ENCODE measurements at places on chromosomes 11 and 22.
A peak's percentile ranks its signal among the peaks of the same experiment; 100 is the strongest.

DNA sequence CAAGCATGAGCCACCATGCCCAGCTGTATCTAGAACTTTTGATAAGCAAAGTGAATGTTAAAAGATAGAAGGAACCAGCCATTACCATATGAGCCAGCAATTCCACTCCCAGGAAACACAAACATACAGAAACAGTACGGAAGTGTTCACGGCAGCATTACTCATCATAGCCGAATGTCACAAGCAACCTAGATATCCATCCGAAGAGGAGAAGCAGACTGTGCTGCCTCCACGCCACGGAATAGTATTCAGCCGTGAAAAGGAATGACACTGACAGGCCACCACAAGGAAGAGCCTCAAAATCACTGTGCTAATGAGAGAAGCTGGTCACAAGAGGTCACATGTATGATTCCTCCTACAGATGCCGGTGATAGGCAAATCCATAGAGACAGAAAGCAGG lies 17.6 kb upstream of the MGAT3 start:
- DNase-seq = no peak

- no peak for DNase-seq
Measured at GRCh38 chr22:33975841-33976240, 55.6 kb upstream of the LARGE1 start.

DNA sequence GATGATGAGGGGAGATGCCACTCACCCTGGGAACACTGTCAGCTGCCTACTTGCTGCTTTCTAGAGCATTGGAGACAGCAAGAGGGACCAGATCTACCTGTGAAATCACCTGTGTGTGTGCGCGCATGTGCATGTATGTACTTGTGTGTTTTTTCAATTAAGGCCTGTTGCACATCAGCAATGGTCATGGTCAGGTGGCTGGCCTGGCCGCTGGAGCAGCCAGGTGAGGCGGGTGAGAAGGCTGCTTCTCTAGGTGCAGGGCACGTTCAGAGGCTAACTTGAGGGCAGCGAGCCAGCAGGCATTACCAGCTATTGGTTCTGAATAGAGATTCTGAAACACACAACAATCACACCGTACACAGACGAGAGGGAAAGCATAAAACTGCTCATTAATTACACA lies 65.1 kb downstream of the PARVG start:
- no peak for DNase-seq

GRCh38 chr22:22520020-22520656 lies at the start of gene ZNF280A:
Gene ZNF280A (minus strand): TSS chr22:22520270. CDS start chr22:22515630, 4,640 bp downstream.
- DNase-seq = no peak

DNA sequence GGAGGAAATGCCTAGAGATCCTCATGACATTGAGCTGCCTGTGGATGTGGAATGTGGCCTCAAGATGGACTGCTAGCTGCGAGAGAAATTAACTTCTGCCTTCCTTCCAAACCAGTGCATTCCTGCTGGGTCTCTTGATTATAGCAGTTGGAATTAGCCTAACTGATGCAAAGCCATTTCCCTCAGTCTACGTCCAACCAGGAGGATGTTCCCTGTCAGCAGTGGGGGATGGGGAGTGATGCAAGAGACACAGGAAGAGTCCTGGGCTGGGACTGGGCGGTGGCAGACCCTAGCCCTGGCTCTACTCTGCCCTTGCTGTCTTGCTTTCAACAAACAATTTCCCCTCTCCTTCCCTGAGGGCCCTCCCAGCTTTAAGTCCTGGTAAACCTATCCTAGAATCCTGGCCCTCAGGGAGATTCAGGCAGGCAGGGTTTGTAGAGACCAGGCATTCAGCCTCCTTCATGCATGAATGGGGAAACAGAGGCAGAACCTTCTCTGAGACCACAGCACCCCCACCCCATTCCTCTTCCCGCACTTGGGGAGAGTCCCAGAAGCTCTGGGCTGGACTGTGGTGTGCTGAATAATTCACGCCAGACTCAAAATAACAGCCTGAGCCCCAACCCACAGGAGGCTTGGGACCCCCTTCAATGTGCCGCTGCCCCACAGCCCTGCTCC lies 17.0 kb downstream of the C11orf96 start:
- no peak for DNase-seq

- DNase-seq = no peak
Measured at GRCh38 chr11:67233584-67234190, 32.6 kb upstream of the GRK2 start.

GRCh38 chr11:69912161-69912910 lies 93.1 kb upstream of the FGF3 start:
- DNase-seq = no peak

DNA sequence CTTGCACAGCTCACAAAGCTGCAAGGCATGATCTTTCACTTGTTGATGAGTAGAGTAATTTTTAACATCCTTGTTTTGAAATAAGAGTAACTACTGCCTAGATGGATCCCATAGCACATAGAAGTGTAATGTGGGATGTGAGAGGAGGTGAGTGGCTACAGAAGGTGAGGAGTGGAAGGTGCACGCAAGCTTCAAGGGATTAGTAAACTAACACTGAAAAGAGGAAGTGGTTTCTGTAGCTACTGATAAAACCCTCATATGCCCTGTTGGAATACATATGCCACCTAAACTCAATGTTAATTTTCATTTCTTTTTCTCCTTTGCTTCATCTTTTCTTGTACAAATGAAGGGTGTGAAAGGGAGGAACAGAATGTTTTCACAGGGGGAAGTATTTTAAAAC lies 22.0 kb upstream of the CTSC start:
- no peak for DNase-seq

DNA sequence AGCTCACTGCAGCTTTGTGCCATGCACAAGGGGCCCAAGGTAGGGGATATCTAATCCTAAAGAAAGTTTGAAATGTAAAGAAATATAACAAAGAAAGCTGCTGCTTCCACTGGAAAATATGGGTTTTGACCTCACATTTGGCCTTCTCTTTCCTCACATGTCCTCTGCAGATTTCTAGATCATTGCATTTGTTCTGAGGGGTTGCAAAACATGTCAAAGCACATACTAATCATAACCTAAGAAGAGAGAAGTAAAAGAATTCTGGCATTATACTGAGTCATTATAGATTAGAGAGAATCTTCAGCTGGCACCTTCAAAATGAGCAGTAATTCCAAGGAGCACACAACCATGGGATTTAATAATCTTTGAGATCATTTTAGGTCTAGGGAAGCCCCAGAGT lies 92.5 kb upstream of the CHRM4 start:
- DNase-seq = no peak

GRCh38 chr11:59216641-59217564 lies 4.2 kb upstream of the MPEG1 start:
- no peak for DNase-seq

GRCh38 chr11:15563054-15563453 lies 448.3 kb downstream of the INSC start:
- no peak for DNase-seq

DNA sequence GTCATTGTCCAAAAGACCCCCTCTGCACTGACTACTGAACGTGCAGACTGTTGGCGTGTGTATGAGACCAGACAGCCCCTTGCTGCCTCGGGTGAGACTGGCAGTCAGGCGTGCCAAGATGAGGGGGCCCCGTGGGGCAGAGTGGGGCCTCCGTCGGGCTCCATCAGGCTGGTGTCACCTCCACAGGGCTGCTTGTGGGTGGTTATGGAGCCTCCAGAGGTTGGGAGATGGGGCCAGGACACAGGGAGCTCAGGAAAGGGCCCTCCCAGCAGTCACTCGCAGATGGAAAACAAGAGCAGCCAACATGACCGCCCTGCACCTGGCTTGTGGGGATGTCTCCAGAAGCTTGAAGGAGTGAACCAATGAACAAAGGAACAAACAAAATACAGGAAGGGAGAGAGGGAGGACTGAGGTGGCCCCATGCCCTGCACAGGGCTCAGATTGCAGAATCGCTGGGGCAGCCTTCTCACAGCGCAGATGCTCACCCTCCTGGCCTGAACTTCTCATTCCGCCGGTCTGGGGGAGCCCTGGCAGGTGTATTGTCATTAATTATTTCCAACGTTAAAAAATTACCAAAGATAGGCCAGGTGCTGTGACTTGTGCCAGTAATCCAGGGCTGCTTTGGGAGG lies 5.5 kb upstream of the PHLDA2 start:
- DNase-seq = no peak

- no peak for DNase-seq
Measured at GRCh38 chr22:30843245-30843644, 125.3 kb downstream of the MORC2 start.

- no peak for DNase-seq
Measured at GRCh38 chr11:27204529-27204928, 158.5 kb downstream of the CCDC34 start.

GRCh38 chr11:2932850-2933251 lies 3.6 kb upstream of the PHLDA2 start:
- DNase-seq = no peak

DNA sequence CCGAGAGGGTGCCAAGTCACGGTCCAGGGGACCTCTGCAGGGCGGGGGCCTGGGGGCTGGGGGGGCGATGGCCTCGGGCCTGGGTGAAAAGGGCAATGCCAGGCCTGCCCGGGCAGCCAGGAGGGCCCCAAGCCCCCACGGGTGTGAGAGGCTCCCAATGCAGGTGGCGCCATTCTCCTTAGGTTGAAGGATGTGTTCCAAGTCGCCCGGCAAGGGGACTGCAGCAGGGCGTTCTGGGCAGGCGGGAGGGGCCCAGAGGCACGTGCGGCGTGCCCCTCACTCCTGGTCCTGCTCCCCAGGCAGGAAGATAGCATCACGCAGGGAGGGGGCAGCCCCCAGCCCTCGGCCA lies 730 bp upstream of the TNNI2 start:
- no peak for DNase-seq

DNA sequence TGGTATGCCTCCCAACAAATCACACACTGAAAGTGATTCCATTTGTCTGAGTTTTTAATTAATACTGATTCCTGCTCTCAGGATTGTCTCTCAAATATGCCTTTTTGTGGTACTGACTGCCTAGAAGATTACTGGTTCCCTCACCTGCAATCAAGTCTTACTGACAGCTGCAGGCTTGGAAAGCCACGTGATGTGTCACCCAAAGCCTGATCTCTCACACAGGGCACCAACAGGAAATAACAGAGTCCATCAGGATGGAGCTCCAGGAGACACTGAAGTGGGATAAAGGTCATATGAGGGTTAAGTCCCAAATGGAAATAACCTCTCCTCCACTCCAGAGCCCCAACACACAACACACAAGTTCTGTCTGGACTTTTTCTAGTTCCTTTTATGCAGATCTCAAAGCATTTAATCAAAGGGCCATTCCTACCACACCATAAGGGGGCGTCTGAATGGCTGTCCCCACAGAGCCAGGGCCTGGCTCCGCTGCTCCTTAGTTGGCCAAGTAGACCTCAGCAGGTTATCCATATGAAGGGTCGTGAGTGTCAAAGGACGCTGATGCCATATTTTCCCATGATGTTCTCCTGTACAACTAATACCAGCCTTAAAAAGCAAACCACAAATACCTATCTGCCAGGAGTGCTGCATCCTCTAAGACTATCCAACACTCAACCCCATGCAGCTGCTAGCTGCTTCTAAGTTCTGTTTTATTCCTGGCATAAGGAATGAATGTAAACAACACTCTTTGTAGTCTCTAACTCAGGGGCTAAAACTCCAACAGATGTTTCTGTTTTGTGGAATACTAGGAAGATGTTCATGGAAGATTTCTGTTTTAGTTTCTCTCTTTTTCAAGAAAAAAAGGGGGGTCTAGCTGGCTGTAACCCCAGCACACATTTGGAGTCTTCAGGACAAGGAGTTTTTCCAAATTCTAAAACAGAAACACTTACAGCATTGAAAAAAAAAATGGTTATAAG lies 13.0 kb downstream of the SCUBE2 start:
- no peak for DNase-seq

GRCh38 chr11:27205250-27205649 lies 157.8 kb downstream of the CCDC34 start:
- no peak for DNase-seq

DNA sequence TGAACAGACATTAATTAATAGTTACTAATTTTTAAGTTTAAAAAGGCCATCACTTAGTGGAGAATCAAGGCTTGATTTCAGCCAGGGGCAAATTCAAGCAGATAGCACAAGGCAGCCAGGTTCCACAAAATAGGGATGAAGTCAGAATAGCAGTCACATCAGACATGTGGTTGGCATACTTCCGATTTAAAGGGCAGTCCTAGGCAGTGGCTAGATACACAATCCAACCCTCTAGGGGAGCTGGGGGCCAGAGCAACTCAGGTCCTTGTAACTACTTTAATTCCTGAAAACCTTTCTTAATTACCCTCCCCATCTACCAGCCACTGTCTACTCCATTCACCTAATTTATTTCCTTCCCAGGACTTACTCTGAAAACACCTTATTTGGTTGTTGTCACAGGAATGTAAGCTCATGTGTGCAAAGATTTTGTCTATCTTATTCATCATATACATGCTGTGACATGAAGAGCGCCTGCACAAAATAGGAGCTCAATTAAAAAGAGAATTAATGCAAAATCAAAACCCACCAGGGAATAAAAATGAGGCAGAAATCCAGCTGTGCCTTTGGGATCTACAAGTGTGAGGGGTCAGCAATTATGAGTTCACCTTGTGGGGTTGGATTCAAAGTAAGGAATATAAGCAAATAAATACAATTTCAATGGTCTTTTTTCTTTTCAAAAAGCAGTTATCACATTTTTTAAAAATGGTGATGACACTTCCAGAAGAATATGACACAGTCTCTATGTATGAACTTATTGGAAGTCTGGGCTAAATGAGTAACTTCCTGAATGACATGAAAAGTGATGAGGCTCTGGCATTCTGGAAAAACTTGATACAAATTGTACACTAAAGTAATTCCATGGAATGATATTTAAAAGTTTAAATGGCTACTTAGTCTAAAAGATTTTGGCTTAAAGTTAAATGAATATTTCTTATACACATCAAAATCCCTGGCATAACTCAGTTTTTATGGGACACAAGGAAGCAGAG lies 53.8 kb downstream of the COPB1 start:
- no peak for DNase-seq

GRCh38 chr11:4436411-4436810 lies 12.7 kb upstream of the OR52K2 start:
- DNase-seq = no peak

GRCh38 chr11:62627713-62628112 lies 5.9 kb upstream of the B3GAT3 start:
- no peak for DNase-seq

- DNase-seq = no peak
Measured at GRCh38 chr11:1924646-1925372, 5.3 kb downstream of the TNNT3 start.

- peak; percentile 71 for DNase-seq
Measured at GRCh38 chr11:133946541-133947318, 10.0 kb downstream of the IGSF9B start.

DNA sequence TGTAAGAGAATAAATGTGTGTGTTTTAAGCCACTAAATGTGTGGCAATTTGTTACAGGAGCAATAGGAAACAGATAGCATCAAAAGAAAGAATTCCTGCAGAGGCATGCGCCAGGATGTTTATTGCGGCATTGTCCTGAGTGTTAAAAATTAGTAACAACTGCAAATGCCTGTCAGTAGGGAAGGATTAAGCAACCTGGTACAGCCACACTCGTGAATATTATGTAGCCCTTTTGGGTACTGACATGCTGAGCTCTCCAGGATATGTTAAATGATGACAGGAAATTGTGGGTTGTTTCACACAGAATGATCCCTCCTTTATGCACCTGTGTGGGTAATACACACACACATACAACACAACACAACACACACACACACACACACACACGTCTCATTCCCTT lies 69.7 kb upstream of the MYOD1 start:
- no peak for DNase-seq

Data from left cardiac atrium (tissue), 4 donors.